Hepatocyte (in vitro differentiated cells): ENCODE measurements at places on chromosomes 5 and 9. TPM values are rescaled to one million over a fixed set of nuclear protein-coding genes. Genes with fewer than 3 reads are reported as not detected.
A peak's percentile ranks its signal among the peaks of the same experiment; 100 is the strongest.

GRCh38 chr5:168826246-168826725 is 247.1 kb upstream of the PANK3 start:
- no peak overlapping the region for H3K27ac ChIP-seq
- H3K36me3 ChIP-seq: no peaks in the 10 kb centered on the region
- H3K4me1 ChIP-seq: peaks cover 12% of the 10 kb centered on the region
- H3K4me3 ChIP-seq: no peak overlapping the region

GRCh38 chr9:132055756-132056155 is 23.9 kb downstream of the MED27 start:
- no peak for DNase-seq
- H3K4me1 ChIP-seq: no peaks in the 10 kb centered on the region
- H3K27ac ChIP-seq: no peak overlapping the region

DNA sequence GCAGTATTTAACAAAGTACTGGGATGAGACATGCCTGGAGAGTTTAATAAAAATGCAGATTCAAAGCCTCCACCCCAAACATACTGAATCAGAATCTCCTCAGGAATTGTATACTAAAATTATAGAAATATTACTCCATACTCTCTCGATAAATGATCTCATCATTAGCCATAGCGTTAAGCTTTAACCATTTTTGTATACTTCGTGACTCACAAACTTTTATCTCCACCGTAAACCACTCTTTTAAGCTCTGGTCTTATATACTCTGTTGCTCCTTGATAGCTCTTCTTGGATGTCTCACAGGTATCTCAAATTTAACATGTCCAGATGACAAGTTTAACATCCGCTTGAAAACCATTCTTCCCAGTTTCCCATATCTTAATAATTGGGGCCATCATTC is 327.8 kb downstream of the ADGRV1 start:
- no peaks in the 10 kb centered on the region for H3K27me3 ChIP-seq
- H3K4me1 ChIP-seq: no peaks in the 10 kb centered on the region
- H3K27ac ChIP-seq: no peak overlapping the region
- H3K4me3 ChIP-seq: no peak overlapping the region
- no peaks in the 10 kb centered on the region for H3K36me3 ChIP-seq
- DNase-seq: no peak

Gene CTXN3
- not detected in 2 replicates for total RNA-seq

Gene TEX48
- total RNA-seq: not detected in 2 replicates

Gene CCNI2
- total RNA-seq: 1.2 and 1.4 TPM in 2 replicates

DNA sequence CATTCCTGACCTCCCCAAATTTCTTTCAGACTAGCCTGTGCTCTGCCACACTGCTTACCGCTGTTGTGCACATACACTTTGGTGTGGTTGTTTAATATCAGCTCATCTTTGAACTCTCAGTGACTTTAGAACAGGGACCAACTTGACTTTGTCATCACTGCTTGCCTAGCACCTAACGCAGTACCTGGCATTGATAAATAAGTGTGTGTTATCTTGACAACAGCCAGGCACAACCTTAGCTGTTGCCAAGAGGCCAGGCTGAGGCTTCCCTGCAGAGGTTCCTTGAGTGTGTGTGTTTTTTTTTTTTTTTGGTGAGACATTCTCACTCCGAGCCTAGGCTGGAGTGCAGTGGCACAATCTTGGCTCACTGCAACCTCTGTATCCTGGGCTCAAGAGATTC is 41.0 kb upstream of the SLC28A3 start:
- H3K4me3 ChIP-seq: no peak overlapping the region
- no peaks in the 10 kb centered on the region for H3K27me3 ChIP-seq
- no peak for DNase-seq
- H3K36me3 ChIP-seq: no peaks in the 10 kb centered on the region

DNA sequence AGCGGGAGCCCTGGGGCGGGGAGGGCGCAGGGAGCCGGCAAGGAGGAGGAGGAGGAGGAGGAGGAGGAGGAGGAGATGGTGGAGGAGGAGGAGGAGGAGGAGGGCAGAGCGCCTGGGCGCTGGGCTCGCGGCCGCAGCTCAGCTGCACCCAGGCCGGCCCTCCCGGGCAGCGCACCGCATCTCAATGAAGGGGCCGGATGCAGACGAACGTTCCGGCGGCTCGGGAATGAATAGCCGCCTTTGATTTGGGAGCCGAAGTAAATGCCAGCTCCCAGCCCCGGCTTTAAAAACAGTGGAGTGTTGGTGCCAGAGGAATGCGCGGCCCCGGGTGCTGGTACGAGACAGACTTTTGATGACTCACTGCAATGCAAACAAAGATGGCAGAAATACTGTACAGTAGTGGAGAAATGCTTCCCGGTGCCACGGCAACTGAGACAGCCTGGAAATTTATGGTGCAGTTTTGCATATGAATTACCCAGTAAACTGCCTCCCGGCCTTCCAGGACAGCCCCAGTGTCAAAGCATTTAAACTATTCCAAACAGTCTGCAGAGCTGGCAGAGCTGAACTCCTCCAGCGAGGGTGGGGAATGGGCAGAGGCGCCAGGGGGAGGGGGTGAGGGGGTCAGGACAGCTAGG is 43.1 kb downstream of the NACC2 start:
- peak overlapping the region; percentile 77 for H3K4me3 ChIP-seq
- no peaks in the 10 kb centered on the region for H3K27me3 ChIP-seq
- peaks cover 34% of the 10 kb centered on the region for H3K4me1 ChIP-seq
- peak; percentile 94 for DNase-seq

- H3K4me1 ChIP-seq: peaks cover 34% of the 10 kb centered on the region
- no peak overlapping the region for H3K27ac ChIP-seq
- H3K27me3 ChIP-seq: peaks cover 89% of the 10 kb centered on the region
Observed at GRCh38 chr5:135488727-135489465, 36.7 kb upstream of the TIFAB start.

Gene PAPPA
- total RNA-seq: 8.9 and 12.3 TPM in 2 replicates

DNA sequence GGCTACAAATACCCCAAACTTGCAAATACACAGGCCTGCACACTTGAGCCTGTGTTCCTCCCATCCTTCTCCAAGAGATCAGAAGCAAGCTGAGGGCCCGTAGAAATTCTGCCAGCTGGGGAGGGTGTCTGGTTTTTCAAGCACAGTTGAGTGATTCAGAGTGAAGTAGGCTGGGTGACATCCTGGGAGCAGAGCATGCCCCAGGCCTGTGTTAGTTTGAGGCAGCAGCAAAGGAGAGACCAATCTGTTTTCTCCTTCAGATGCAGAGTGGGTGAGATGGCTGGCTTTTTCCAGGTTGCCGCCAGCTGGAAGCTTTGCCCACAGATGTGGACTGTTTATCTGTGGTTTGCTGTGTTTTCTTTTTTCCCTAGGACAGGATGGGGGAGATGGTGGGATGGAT is 63.1 kb downstream of the RCL1 start:
- H3K27ac ChIP-seq: peak overlapping the region; percentile 44
- DNase-seq: peak; percentile 30
- no peaks in the 10 kb centered on the region for H3K27me3 ChIP-seq
- no peak overlapping the region for H3K4me3 ChIP-seq
- no peaks in the 10 kb centered on the region for H3K36me3 ChIP-seq
